ENCODE measurements at places on chromosomes 6 and 20. TPM values are rescaled to one million over a fixed set of nuclear protein-coding genes. Genes with fewer than 3 reads are reported as not detected.

Gene ATP6V1G2
- total RNA-seq = 0.49 TPM

Gene PABPC1L
- total RNA-seq = 1.3 TPM

Gene ZNF334
- total RNA-seq = 0.97 TPM

Gene TULP1
- total RNA-seq = not detected

Gene RHAG
- not detected for total RNA-seq

Gene TRAPPC3L
- under 0.01 TPM for total RNA-seq

Gene RGS17
- total RNA-seq = 0.65 TPM

Gene ACTL10
- total RNA-seq = 1.6 TPM

Gene OPRL1
- 5.0 TPM for total RNA-seq

Gene CTCFL
- not detected for total RNA-seq

Gene CCN5
- not detected for total RNA-seq

Gene ADAT2
- total RNA-seq = 2.4 TPM
